ENCODE measurements at places on chromosomes 7 and 10.

DNA sequence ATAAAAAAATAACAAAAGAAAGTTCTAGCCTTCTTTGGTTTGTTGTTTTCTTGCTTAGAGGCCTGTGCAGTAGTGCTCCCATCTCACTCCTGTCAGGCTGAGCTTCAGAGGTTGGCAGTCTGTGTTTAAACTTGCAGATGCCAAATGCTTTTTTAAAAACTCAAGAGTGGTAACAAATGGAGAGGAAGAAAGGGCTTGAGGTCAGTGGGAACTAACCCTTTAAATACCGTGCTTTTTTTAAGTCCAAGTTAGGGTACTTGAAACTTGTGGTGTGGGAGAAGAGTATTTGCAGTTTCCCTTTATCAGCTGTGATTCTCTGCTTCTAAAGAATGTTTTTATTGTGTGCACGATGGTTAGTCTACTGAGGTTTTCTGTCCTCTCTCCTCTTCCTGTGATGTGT, 29.4 kb downstream of the ZRANB1 start:
- no peak for DNase-seq

DNA sequence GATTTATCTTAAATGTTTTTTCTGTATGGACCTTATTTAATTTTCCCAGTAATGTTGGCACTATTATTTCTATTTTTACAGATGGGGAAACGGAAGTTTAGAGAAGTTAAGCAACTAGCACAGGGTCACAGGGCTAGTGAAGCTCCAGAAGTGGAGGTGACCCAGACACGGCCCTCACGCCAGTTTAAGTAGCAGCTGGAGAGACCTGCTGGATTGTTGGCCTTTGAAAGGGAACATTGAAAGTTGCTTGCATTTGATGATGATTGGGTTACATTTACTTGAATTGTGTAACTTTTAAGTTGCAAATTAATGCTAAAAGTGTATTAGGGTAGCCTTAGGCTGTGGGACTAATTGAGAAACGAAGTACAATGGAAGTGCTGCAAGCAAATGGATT, 25.6 kb downstream of the CDK14 start:
- DNase-seq = no peak

- no peak for DNase-seq
These were observed 162.3 kb upstream of the NPS start for GRCh38 chr10:127386606-127387327.

GRCh38 chr7:33591490-33591889, 313.8 kb upstream of the BMPER start:
- no peak for DNase-seq

DNA sequence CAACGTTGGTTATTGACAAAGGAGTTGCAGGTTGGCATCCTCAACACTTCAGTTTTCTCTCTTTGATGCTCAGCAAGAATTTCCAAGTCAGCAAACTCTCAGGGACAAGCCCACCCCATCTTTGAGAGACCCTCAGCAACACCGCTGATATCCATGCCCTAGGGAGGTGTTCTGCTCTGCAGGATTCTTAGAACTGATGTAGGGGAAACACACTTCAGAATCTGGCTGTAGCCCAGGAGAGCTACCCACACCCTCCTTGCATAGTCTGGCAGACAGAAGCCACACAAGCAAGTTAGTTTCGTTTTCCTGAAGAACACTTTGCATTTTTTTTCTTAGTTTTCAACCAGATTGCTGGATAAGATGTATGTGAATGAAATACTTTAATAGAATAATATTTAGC, 822 bp downstream of the SAMD9L start:
- no peak for DNase-seq

GRCh38 chr10:35341521-35341920, 5.2 kb downstream of the CCNY start:
- peak; percentile 45 for DNase-seq

GRCh38 chr10:62381385-62382102, 7.4 kb downstream of the ZNF365 start:
- DNase-seq = no peak

DNA sequence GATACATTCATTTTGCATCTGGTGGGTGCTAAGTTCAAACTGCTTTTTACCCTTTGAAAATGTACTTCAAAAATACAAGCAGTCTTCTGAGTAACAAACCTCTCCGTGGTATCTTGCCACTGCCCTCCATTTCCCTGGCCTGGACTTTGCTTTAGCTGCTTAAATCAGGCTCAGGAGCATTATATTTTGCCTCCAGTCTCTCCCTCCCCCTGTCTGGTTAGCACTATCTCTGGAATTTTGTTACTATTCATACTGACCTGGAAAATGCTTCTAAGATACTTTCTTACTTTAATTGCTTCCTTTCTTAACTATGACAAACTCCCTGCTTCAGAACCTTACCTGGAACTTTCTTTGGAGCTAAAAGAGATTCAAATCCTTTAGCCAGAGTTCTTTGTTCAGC, 369.8 kb downstream of the GFRA1 start:
- DNase-seq = no peak

GRCh38 chr10:97188261-97188711, 2.5 kb upstream of the SLIT1 start:
- no peak for DNase-seq

DNA sequence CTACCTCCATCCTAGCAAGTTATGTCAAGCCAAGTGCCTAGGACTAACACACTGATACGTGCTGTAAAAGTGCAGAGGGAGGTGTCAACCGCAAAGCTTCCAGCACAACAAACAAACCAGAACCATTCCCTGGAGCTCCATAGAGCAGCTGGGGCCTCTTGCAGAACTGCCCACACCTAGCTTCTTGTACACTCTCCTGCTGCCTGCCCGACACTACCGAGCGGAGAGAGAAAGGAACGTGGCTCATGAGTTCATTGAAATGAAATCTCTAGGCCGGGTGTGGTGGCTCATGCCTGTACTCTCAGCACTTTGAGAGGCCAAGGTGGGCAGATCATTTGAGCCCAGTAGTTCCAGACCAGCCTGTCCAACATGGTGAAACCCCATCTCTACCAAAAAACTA, 73.5 kb downstream of the MKI67 start:
- no peak for DNase-seq

- no peak for DNase-seq
These were observed 26.2 kb downstream of the ABLIM1 start for GRCh38 chr10:114631666-114632417.

GRCh38 chr10:110401401-110402076, 96.2 kb upstream of the DUSP5 start:
- no peak for DNase-seq

- no peak for DNase-seq
These were observed 15.9 kb downstream of the VSIR start for GRCh38 chr10:71757399-71757922.

- no peak for DNase-seq
These were observed 28.6 kb downstream of the SORBS1 start for GRCh38 chr10:95532536-95532935.

DNA sequence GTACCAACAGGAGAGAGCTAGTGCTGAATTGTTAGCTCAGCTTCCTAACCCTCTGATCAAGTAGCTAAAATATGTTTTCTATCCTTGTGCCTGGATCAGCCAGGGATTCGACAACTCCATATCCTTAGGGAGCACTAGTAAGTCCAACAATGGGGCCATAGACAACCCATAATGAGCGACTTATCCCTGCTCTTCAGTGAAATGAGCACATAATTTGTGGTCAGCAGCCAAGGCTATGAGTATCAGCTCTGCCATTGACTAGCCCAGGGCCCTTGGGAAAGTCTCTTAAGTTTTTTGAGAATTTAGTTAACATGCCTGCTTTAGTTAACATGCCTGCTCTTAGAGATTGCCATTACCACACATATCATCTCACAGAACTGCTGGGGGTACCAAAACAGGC, 39.3 kb downstream of the COL1A2 start:
- DNase-seq = no peak

GRCh38 chr10:25972631-25973030, 38.6 kb downstream of the MYO3A start:
- no peak for DNase-seq
